ENCODE measurements at places on chromosomes 12 and 14. TPM values are rescaled to one million over a fixed set of nuclear protein-coding genes. Genes with fewer than 3 reads are reported as not detected.
A peak's percentile ranks its signal among the peaks of the same experiment; 100 is the strongest.

- no peaks in the 10 kb centered on the region for H3K27me3 ChIP-seq
- no peak overlapping the region for H3K4me3 ChIP-seq
- H3K4me1 ChIP-seq: peaks cover 2% of the 10 kb centered on the region
- no peak overlapping the region for H3K27ac ChIP-seq
Observed at GRCh38 chr12:132259364-132259871, 70.0 kb downstream of the GALNT9 start.

- DNase-seq: peak; percentile 82
- no peaks in the 10 kb centered on the region for H3K4me1 ChIP-seq
- H3K27ac ChIP-seq: no peak overlapping the region
- no peaks in the 10 kb centered on the region for H3K36me3 ChIP-seq
Observed at GRCh38 chr14:105485739-105486162, 935 bp upstream of the CRIP1 start.

- H3K4me3 ChIP-seq: no peak overlapping the region
- DNase-seq: no peak
- no peaks in the 10 kb centered on the region for H3K27me3 ChIP-seq
- no peaks in the 10 kb centered on the region for H3K36me3 ChIP-seq
- H3K27ac ChIP-seq: no peak overlapping the region
Observed at GRCh38 chr12:113396828-113397496, 6.7 kb downstream of the SDS start.

- H3K4me1 ChIP-seq: no peaks in the 10 kb centered on the region
- H3K27me3 ChIP-seq: no peaks in the 10 kb centered on the region
- no peak for DNase-seq
- H3K27ac ChIP-seq: no peak overlapping the region
Observed at GRCh38 chr14:103597623-103598377, 31.2 kb upstream of the KLC1 start.

Gene PAPOLA
- total RNA-seq: 184 TPM

Gene CLEC1A
- not detected for total RNA-seq

Gene PDZRN4
- not detected for total RNA-seq

Gene LTBP2
- total RNA-seq: 0.75 TPM

Gene GARIN6
- total RNA-seq: not detected

- DNase-seq: peak; percentile 61
- peaks cover 4% of the 10 kb centered on the region for H3K27me3 ChIP-seq
- H3K27ac ChIP-seq: no peak overlapping the region
- H3K36me3 ChIP-seq: peaks cover 15% of the 10 kb centered on the region
Observed at GRCh38 chr14:101965181-101965544, 790 bp downstream of the DYNC1H1 start.

DNA sequence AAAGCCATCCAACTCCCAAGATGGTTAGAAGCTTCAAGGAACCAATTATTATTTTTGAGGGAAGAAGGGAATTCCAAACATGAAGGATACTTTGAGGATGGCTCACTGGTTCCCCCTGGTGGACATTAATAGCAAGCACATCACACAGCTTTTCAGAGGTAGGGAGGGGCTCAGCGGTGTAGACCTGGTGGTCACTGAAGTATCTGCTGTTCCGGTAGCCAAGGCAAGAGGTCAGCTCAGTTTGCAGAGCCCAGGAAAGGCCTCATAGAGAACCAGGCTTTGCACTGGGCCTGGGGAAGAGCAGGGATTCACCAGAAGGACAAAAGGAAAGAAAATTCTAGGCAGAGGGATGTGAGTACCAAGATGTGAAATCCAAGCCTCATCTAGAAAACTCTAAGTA is 118.7 kb downstream of the KSR2 start:
- no peak overlapping the region for H3K4me3 ChIP-seq
- H3K4me1 ChIP-seq: peaks cover 2% of the 10 kb centered on the region
- H3K27ac ChIP-seq: no peak overlapping the region
- DNase-seq: peak; percentile 85
- peaks cover 4% of the 10 kb centered on the region for H3K36me3 ChIP-seq
- no peaks in the 10 kb centered on the region for H3K27me3 ChIP-seq

DNA sequence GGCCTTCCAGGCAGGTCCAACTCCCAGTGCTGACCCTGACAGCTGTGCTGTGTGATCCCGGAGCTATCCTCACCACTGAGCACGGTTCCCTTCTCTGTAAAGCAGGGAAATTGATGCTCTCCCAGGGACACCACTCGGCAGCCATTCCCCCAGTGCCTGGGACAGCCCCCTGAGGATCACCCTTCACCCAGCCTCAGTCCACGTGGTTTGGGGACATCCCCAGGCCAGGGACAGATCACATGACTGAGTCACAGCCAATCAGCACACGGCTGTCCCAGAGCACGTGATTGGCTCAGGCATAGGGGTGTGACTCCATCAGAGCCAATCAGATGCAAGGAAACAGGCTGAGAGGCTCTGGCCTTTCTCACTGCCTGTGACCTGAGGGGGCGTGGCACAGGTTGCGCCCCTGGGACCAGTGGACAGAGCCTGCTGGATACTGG is 68.8 kb upstream of the SFSWAP start:
- DNase-seq: peak; percentile 72
- no peak overlapping the region for H3K4me3 ChIP-seq
- peaks cover 5% of the 10 kb centered on the region for H3K4me1 ChIP-seq
- H3K27ac ChIP-seq: no peak overlapping the region

Gene MYF6
- total RNA-seq: not detected

GRCh38 chr12:125455556-125455955 is 390.3 kb downstream of the AACS start:
- H3K4me1 ChIP-seq: no peaks in the 10 kb centered on the region
- no peaks in the 10 kb centered on the region for H3K36me3 ChIP-seq
- H3K27ac ChIP-seq: no peak overlapping the region
- no peak overlapping the region for H3K4me3 ChIP-seq
- no peaks in the 10 kb centered on the region for H3K27me3 ChIP-seq

DNA sequence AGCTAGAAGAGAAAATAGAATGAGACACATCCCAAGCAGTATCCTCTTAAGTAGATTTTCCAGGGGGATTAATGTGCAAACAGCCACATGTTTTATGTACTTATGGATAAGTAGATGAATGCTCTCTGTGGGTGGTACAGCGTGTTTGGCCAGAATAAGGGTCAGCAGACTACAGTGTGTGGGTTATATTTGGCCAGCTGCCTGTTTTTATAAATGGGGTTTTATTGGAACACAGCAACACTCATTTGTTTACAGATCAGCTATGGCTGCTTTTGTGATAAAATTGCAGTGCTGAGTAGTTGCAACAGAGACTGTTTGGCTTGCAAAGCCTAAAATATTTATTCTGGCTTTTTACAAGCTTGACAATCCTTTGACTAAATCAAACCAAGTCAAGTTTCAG is 780.2 kb upstream of the SEL1L start:
- H3K27me3 ChIP-seq: no peaks in the 10 kb centered on the region
- DNase-seq: no peak
- H3K27ac ChIP-seq: no peak overlapping the region
- peaks cover 17% of the 10 kb centered on the region for H3K36me3 ChIP-seq

GRCh38 chr14:66884149-66884548 is 305.1 kb upstream of the GARIN2 start:
- DNase-seq: no peak
- no peaks in the 10 kb centered on the region for H3K27me3 ChIP-seq
- H3K4me3 ChIP-seq: no peak overlapping the region
- peaks cover 3% of the 10 kb centered on the region for H3K36me3 ChIP-seq
